NCI-H446 treated with DMSO at 0.1 percent for 48 hours (cell line): ENCODE measurements at places on chromosomes 3 and 15.

DNA sequence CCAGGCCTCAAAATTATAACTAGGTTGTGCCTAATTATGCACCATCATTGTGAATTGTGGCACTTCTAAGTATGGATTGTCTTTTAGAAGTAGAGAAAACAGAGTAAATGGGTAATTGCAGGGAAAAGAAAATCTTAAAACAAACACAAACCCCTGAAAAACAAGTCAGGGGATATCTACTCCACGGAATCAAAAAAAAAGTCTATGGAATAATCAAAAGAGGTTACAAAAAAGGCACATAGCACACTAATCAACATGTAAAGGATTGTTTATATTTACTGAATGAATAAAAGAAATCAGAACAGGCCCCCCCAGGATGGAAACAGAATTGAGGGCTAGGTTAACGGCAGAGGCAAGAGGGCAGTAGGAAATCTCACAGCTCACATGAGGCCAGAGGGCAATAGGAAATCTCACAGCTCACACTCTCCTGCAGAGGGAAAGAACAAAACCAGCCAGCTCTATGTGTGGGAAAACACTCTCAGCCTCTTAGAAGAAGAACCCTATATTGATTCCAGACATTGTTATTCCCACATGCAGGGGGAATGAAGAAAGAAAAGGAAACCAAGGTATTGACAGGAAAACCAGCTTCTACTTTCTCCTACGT is 72.7 kb upstream of the FNDC3B start:
- DNase-seq, result no peak

DNA sequence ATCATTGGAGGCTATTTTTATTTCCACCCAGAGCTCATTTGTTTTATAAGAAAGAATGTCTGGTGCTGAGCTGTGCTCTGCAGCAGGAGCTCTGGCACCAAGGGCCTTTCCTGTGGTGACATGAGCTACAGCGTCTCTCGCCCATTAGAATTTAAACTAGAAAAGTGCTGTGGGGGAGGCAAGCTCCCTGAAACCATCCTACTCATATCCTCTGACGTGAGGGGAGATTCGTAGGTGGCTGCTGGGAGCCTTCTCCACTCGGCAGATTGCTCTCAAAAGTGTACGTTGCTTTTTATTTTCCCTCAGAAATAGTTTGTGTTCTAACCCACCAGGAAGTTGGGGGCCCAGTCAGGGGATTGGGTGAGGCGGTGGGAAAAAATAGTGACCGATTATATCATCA is 76.3 kb upstream of the ARHGEF3 start:
- no peak for DNase-seq

GRCh38 chr3:108239082-108239481 is 16.9 kb upstream of the IFT57 start:
- no peak for DNase-seq

GRCh38 chr3:83460052-83460451 is 1498.7 kb upstream of the CADM2 start:
- DNase-seq, result peak; percentile 57

DNA sequence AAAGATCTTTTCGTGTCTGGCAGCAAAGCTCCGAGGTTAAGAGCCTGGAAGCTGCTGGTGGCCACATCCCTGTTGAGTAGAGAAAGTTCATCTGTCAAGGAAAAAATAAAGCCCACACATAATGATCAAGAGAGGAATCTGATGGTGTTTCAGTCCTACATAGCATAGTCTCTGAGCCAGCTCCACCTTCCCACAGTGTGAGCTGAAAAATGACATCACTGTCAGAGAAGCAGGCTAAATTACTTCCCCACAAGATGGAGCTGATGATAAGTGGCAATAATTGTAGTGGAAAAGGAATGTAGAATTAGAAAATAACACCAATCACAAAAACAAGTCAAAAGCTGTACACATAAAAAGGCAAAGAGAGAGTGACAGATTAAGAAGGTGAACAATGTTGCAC is 84.5 kb downstream of the AQP9 start:
- DNase-seq, result no peak
